ENCODE measurements at places on chromosomes 2 and 18.
A peak's percentile ranks its signal among the peaks of the same experiment; 100 is the strongest.

DNA sequence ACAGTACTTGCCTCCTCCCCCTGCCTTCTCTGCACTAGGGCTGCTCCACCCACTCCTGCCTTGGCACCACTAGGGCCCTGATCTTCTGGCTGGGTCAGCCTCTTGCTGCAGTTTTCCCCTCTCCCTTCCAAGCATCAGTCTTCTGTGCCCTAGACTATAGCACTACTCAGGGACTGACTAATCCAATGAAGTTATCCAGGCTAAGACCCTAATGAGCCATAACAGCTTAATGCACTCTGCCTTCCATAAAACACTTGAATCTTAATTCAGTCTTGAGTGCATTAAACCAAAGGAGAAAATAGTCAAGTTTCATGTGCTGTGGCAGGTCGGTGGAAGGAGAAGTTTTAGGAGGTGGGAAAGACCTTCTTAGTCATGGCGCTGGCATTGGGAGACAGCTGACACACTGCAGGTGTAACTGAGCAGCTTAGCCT, 95.7 kb downstream of the BIN1 start:
- no peak for DNase-seq

- peak; percentile 67 for DNase-seq
These were observed 172.5 kb downstream of the MAIP1 start for GRCh38 chr2:200127848-200128247.

DNA sequence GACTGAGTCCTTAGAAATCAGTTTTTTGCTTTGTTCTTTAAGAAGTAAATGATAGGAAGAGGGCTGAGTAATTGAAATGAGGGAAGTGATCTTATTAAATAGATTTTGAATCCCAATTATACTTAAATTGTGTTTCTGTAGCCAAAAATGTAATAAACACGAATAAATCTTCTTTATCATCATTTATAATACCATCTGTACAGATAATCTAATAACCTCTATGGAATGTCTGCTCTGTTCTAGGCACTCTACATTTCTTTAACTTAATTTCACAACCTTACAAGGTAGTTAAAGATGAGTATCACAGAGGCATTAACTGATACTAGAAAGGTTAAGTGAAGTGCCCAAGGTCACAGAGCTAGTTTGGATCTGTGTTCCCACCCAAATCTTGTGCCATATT, 14.3 kb upstream of the SCN2A start:
- no peak for DNase-seq

- DNase-seq, result no peak
These were observed 102.2 kb downstream of the ARHGEF33 start for GRCh38 chr2:38991899-38992298.

DNA sequence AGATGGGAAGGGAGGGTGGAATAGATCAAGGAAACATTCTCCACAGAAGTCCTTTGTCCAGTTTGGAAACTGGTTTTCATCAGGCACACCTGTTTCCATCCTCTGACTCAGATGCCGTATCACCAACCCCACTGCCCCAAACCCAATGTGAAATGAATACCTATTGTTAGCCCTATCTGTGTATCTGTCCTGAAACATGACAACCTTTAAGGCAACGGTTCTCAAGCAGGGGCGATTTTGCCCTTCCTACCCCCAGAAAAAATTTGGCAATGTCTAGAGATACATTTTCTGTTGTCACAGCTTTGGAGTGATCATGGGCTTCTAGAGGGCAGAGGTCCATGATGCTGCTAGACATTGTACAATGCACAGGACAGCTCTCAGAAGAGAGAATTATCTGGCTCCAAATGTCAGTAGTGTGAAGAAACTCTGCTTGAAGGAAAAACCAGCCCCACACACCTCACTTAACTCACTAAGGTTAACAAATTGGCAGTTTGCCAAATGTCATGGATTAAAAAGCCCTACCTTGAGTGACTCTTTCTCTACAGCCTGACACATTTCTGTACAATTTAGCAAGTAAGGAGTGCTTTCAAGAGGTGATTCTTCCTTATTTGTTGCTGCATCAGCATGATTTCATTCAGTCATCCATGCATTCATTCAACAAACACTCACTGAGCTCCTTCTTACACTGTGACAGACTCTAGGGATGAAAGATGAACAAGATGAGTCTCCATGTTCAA, 3.4 kb downstream of the SCTR start:
- DNase-seq, result no peak

DNA sequence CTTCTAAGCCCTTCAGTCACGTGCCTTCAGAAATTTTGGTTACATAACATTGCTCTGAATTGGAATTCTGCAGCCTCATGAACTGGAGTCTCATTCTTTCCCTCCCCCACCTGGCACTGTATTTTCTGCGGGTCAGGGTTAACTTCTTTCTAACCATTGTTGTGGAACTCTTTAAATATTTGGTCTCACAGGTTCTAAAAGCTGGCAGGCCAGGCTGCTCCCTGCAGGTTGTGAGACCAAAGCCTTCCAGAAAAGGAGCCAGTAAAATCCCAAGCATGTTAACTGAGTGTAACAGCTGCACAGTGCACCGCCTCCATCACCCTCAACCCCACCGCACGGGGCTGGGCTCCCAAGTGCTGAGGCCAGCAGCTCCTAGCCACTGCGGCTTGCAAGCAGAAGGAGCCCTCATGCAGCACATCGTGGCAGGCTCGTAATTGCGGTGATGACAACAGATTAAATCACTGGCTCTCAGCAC, 174.1 kb upstream of the ALPP start:
- DNase-seq, result no peak

DNA sequence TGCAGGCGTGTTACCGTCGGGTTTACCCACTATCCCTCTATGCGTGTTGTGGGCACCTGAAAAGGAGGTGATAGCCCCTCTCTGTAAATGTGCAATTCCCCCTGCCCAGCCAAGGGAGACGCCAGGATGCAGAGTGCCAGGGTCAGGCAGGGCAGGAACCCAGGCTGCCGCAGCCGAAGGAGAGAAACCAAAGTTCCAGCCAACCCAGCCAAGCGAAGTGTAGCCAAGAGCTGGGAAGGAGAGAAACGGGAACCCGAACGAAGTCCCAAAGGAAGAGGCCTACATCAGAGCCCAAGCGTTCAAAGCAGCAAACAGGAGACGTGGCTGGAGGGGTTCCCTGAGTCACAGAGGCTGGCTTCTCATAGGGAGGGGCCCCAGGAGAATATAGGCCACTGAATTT, 24.2 kb upstream of the SPR start:
- DNase-seq, result no peak

- no peak for DNase-seq
These were observed 27.9 kb upstream of the SPTBN1 start for GRCh38 chr2:54428108-54428831.

- DNase-seq, result no peak
These were observed at the start of gene COLEC11 for GRCh38 chr2:3594493-3595281. Gene COLEC11 (plus strand): TSS chr2:3595112. CDS start chr2:3604341, 9,229 bp downstream.

DNA sequence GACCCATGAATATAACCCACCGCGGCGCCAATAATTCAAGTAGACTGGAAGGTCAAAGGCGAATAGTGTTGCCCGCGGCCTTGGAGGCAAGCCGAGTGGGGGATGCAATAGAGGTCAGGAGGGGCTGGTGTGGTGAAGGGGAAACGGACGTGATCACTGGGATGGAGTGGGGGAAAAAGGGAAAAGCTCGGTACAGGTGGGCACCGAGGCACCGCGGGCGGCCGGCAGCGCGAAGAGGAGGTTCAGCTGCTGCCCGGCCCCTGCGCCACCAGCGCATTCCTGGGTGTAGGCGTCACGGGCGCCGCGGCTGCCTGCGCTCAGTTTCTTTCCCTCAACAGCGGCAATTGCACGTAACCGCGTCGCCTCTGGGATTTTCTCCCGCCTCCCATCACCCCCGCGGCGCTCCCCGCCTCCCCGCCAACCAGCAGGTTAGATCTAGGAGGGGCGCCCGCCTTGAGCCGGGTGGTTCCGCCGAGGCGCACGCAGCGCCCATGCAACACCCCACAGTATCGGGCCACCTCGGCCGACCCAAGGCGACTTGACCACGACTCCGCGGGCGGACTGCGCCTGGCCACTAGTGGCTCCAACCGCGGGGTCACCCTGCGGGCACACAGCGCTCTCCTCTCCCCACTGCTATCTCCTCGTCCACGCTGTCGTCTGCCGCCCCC, 1.5 kb downstream of the RND3 start:
- DNase-seq, result peak; percentile 79

DNA sequence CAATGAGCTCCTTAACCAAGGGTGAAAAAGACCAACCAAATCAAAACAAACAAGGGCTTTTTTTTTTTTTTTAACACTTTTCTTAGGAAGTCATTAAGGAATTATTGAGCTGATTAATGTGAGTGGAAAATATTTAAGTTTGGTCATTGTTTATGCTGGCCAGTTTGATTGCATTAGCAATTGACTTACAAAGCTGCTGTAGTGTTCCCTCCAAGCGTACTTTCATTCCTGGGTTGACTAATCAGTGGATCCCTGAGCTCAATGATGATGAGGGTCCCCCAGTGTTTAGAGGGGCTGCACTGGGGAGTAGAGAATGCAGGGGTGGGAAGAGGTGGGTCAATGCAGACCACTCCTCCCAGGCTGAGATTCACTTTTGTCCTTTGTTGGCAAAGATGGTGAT, 119.3 kb downstream of the PRKCE start:
- no peak for DNase-seq

DNA sequence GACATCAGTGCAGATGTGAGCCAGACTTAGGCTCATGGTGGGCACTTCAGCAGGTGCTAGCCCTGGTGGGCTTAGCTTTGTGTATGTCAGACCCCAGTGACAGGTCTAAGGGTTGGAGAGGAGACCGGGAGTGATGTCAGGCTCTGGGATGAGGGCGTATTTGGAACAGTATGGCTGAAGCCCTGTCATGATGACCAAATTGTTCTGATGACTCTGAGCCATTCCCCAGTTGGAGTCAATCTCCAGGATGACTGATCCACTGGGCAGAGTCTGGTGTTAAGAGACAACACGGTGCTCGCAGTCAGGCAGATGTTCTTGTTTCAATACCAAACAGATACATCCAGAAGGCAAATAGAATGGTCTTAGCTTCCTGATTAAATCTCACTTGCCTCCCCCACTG, 241.5 kb downstream of the SOX11 start:
- DNase-seq, result no peak

DNA sequence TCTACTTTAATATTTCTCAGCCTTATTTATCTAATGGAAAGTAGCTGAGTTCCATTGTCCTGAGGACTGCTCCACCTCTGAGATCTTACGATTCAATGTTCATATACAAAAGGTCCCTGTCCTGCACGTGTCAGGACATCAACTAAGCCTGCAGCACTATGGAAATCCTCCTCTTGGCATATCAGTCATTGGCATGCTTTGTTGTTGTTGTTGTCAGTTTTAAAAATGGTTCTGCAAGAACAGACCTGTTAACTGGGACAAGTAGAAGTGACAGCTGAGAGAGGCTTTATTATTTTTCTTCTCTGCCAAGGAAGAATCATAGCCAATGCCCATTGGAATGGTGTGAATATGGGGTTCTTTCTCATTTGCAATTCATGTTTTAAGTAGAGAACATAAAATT, 450.1 kb upstream of the PKDCC start:
- DNase-seq, result no peak

DNA sequence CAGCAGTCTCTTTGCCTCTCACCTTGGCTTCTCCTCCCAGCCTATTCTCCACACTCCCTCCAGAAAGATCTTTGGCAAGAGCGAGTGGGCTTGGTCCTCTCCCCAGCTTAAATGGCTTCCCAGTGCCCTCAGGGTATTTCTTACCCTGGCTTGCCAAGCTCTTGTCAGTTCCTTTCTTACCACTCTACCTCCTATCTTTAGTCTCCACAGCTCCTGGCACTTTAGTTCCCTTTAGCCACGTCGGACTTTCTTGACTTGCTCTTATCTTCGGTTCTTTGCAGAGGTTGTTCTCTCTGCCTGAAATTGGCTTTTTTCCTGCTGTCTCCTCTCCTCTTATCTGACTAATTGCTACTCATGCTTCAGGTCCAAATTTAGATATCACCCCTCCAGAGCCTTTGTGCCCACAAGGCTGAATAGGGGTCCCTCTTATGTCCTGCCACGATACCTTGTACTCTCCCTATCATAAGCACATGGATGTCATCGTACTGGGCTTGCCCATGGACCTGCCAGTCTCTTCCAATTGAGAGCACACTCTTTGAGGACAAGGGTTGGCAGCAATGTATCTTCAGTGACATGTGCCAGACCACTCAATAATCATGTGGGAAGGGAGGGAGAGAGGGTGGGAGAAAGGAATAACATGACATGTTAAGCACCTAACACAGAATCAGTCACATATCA, 131.7 kb upstream of the CTAGE1 start:
- no peak for DNase-seq

GRCh38 chr2:171965661-171966060, 34.1 kb upstream of the METAP1D start:
- no peak for DNase-seq

DNA sequence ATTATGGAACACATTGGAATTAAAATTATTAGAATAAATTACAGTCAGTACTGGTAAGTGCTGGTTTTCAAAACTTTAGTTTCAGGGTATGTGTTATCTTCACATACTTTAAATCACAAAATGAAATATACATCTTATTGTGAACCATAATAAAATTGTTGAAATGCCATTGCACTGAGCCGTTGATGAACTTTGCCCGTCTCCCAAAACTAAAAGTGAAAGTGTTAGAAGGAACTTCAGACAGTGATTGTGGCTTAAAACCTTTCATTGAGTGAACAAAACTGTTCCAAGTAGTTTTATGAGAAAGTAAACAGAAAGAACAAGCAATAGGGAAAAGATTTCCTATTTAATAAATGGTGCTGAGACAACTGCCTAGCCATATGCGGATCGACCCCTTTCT, 811.6 kb downstream of the PLCL1 start:
- peak; percentile 29 for DNase-seq

GRCh38 chr2:242052421-242052820, 182.9 kb downstream of the RTP5 start:
- no peak for DNase-seq

DNA sequence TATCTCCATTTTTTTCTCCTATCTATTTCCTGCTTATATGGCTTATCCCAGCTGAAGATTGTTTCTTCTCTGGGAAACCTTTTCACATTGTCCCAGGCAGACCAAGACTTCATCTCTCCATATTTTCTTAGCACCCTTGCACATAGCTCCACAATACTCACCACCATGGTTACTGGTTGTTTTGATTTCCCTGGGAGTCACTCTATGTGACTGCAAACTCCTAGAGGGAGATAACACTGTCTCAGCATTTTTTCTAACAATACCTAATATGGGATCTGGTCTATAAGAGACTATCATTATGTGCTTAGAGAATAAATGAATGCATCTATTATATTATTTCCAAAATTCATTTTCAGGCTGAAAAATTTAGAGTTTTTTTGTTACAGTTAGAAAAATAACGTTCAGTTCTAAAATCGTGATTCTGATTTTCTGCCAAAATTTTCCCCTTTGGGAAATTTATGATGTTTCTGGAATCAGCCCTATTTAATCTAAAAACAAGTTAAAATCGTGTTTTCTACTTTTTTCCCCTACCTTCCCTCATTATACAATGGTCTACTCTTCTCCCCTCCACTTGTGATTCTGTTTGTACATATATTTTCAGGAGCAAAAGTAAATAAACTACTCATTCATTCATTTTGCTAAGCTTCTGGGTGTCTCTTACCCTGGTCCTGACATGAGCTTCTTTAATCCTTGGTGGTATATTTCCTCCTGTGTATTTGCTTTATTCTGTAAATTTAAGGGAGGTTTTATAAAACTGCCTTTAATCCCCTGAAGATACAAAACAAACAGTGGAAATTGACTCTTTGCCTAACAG, 95.4 kb downstream of the HNMT start:
- DNase-seq, result no peak
